ENCODE measurements at places on chromosomes 4 and X.

DNA sequence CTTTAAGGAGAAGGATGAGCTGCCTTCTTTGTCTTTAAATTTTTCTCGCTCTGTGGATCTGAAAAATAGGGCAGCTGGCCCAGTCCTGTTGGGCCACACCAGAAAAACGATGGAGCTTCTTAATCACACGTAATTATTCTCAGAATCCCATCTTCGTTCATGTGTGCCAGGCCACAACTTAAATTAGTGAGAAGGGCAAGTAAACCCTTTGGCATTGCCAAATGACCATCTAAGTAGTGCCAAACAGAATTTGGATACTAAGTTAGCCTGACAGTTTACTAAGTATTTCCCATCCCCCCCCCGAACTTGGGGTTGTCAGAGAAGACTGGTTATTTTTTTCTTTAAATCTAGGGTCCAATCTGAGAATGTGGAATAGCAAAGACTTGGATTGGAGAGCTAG, 62.0 kb downstream of the CASP3 start:
- no peak for DNase-seq

DNA sequence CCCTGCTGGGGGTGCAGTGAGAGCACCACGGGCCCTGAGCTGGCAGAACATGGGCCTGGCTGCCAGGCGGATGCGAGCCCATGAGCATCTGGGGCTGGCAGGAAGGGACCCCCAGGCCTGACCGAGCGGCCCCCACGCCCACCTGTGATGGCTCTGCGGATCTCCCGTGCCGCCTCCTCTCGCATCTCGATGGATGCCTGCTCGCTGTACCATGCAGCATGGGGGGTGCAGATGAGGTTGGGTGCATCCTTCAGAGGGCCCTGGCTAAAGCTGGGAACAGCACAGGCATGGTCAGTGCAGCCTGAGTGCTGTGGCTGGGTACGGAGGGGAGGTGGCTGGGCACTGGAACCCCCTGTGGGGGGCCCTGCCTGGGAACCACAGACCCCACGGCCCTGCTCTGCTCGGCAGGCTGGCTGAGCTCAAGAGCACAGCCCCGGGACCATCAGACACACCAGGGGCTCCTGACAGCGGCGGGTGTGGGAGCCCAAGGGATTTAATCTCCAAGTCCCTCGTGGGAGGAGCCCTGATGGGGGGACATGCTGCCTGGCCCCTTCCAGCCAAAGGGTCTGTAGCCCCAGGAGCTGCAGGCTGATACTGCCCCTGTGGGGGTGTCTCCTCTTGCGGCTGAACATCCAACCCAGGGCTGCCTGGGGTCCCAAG, 35.5 kb downstream of the CTBP1 start:
- no peak for DNase-seq

DNA sequence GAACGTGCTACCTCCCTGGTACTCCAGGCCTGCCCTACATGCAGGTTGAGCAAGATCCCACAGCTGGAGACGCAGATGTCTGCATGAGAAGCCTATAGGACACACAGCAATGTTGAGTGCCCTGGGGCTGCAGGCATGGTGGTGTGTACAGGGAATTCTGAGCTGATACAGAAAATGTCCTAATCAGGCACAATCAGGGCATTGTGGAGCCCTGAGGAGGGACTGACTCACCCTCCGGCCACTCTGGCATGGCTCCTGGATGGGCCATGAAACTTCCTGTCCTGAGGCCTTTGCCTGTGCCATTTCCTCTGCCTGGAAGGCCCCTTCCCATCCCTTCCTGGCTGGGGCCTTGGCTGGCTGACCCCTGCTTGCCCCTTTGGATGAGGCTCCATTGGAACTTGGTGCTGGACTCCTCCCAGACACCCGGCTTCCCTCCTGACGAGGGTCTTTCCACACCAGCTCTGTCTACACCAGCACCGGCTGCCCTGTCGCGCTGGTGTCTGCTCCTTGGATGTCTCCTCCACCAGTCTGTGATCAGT, 16.7 kb upstream of the AFAP1 start:
- no peak for DNase-seq

DNA sequence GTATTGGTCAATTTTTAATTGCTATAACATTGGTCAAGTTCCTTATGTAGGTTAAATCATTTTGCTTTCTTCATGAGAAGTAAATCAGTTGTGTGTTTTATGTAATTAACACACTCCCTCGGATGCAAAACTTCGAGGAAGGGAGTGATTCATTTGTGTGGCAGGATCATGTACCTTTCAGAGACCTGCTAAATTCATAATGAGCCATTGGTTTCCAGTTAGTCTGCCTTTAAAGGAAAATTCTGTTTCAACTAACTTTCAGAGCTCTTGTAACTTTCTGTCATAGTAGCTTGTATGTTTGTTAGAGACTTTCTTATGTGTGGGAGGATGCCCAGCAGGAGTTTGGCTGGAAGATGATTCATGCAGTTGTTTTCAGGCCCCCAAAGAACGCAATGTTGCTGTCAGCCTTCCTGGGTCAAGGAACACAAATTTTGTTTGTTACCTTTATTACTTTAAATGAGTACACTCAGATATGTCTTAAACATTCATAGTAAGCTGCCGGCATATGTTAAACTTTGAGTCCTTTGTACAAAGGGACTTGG, 72.1 kb downstream of the GPR101 start:
- no peak for DNase-seq

- DNase-seq: no peak
These were observed 43.8 kb downstream of the ADGRL3 start for GRCh38 chr4:61243962-61244361.

- DNase-seq: no peak
These were observed 113.7 kb downstream of the BMP15 start for GRCh38 chrX:51024106-51024696.

DNA sequence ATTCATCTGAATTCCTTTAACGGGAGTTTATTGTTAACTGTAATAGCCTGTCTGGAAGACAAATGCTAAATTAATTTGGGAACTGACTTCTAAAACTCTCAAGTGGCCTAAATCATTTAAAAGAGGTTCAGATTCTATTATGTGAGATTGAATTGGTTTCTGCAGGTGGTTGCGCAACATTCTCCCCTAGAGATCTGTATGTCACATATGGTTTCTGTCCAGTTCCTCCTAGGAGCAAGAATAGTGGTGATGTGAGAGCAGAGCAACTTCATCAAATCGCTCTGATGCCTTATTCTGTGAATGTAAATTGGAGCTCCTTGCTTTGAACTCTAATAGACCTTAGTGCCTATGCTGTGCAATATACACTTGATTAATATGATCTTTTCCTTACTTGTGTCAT, 144.6 kb upstream of the GPR101 start:
- no peak for DNase-seq

DNA sequence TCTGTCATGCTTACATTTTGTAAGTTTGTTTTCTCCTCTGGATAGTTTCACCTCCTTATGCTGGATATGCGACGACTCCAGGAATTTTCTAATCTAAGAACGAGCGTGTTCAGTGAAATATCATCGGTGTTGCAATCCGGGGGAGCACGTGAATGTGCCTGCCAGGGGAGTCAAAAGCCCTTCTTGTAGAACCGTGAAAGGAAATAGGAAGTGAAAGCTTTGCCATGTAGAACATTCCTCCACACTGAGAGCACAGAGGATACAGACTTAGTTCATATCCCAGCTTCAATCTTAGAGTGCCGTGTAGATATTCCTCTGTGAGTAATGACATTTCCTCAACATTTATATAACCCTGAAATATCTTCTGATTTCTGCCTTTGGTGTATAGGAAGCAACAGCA, 121.2 kb downstream of the VEGFC start:
- no peak for DNase-seq
